Transverse colon (tissue), 4 donors: ENCODE measurements at places on chromosomes 3 and 15.

DNA sequence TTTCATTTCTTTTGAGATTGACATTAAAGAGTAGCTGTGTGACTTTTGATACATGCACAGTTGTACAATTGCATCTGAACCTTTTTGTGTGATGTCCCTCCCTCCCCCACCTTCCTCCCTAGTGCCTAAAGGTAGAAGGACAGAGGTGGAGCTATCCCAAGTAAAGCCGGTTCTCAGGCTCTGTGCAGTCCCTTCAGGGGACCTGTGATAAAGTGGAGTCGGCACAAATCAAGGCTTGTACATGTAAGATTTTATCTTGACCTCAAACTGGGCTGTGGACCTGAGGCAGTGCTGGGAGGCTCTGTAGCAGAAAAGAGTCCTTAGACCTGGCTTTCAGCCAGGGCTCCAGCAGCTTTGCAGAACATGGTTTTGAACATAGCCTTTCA, 55.5 kb upstream of the CMTM7 start:
- DNase-seq, result no peak

DNA sequence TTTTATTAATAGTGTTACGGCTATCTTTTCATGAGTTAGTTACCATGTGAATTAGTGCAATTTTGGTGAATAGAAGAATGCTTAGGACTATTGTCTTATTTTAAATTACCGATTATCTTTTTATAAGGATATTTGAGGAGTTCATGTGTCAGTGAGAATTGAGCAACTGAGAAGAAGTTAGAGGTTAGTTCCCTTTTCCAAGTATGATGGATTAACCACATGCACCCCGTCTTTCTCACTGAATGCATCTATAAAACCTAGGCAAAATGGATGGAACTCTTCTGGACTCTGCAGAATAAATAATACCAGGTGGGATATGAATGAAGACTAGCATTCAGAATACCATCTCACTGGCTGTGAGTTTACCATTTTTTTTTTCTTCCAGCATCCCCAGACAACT, 74.3 kb downstream of the TCF12 start:
- no peak for DNase-seq

DNA sequence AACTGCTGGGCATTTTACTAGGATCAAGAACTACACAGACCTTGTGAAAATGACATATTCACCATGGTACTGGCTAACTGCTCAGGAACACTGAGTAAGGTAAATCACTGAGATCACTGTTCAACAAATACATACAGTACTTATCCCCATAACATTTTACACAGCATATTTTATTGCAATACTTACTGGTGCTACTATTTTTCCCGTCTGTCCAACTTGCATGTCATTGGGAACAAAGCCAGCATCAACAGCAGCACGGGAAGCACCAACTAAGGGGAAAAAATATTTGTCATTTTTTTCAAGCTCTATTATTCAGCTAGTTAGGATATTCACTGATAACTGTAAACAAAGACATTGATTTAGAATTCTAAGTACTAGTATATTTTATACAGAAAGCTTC, 37.0 kb downstream of the ETFA start:
- no peak for DNase-seq

DNA sequence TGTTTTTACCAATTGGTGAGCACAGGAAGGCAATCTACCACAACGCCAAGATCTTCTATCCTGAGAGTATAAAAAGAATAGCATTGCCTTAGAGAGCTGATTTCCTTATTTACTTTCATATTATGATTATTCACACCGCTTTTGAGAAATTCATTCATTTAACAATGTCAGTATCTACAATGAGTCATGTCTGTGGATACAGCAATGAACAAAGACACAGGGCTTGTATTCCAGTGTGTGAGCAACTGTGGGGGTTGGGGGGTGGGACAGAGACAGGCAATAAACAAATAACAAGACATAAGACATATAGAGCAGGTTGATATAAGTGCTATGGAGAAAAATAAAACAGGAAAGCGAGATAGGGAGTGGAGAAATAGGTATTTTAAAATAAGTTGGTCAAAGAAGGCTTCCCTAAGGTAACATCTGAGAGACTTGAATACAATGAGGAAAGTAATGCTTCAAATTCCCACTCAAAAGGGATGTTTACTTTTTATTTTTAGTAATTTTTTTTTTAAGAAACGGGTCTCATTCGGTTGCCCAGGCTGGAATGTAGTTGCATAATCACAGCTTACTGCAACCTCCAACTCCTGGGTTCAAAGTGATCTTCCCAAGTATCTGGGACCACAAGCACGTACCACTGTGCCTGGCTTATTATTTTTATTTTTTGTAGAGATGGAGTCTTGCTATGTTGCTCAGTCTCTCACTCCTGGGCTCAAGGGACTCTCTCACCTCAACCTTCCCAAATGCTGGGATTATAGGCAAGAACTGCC, 45.7 kb downstream of the PGBD4 start:
- DNase-seq, result no peak

- DNase-seq, result no peak
Measured at GRCh38 chr3:195766671-195767070, 45.1 kb downstream of the MUC4 start.

GRCh38 chr3:47404955-47405790, 24.4 kb downstream of the PTPN23 start:
- no peak for DNase-seq

GRCh38 chr3:56303487-56303886, 164.8 kb downstream of the ERC2 start:
- DNase-seq, result no peak

DNA sequence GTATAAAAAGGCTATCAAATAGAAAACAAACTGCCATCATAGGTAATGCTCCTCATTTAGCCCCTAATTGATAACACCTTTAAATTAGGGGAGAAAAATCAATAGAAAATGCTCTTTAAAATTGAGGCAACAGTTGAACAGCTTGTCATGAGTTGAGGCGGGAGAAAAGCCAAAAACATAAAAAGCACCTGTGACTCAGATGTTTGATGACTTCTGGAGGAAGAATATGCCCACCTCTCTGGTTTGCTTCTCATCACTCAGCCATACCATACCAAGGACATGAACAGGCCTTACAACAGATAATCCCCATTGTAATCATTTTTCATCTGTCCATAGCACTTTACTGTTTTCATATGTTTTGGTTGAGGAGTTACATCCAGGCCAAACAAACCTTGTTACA, 246.0 kb downstream of the MYRIP start:
- no peak for DNase-seq
